ENCODE measurements at places on chromosomes 4 and X. TPM values are rescaled to one million over a fixed set of nuclear protein-coding genes. Genes with fewer than 3 reads are reported as not detected.

DNA sequence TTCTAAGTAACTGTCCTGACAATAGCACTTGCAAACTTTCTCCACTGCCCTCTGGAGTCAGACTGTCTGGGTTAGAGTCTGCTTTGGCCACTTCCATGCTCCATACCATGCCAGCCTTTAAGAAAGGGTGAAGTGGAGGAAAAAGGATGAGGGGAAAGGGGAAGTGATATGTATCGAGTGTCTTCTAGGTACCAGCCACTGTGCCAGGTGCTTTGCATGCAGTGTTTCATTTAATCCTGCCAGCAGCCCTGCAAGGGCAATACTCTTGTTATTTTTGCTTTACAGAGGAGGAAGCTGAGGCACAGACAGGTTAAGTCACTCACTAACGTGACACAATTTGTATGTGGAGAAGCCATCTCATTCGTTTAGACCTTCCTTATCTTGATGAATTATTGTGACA, 55.6 kb downstream of the RTL9 start:
- no peaks in the 10 kb centered on the region for H3K36me3 ChIP-seq
- DNase-seq: no peak
- no peaks in the 10 kb centered on the region for H3K4me1 ChIP-seq
- no peak overlapping the region for H3K27ac ChIP-seq

RNF175 gene
- total RNA-seq: 6.4 TPM

- DNase-seq: no peak
- H3K4me3 ChIP-seq: no peak overlapping the region
- no peak overlapping the region for H3K27ac ChIP-seq
- no peaks in the 10 kb centered on the region for H3K4me1 ChIP-seq
Measured at GRCh38 chr4:177450426-177451107, 8.3 kb upstream of the AGA start.

DNA sequence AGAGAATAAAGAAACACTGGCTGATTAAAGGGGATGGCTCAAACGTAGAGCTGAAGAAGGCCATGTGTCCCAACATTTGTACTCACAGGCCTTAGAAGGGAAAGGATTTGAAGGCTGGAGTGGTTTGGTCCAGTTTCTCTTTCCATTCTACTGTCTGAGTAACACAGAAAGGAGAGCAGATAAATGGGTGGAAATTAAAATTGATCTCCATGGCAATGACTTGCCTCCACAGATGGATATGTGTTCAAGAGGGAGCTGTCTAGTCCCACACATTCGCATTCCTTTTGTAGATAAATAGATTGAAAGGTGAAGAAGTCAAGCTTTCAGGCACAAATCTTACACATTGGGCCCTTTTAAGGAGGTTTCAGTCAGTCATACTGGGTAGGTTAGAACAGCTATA, 74.6 kb downstream of the DOCK11 start:
- H3K4me1 ChIP-seq: no peaks in the 10 kb centered on the region
- no peak for DNase-seq
- no peak overlapping the region for H3K27ac ChIP-seq
- H3K27me3 ChIP-seq: no peaks in the 10 kb centered on the region
- H3K4me3 ChIP-seq: no peak overlapping the region

TIMP1 gene
- total RNA-seq: 85.2 TPM

RHOXF2 gene
- not detected for total RNA-seq

ETDB gene
- not detected for total RNA-seq

PABPC1L2B gene
- not detected for total RNA-seq

- H3K27me3 ChIP-seq: no peaks in the 10 kb centered on the region
- no peaks in the 10 kb centered on the region for H3K4me1 ChIP-seq
- H3K36me3 ChIP-seq: no peaks in the 10 kb centered on the region
- no peak overlapping the region for H3K4me3 ChIP-seq
- no peak for DNase-seq
Measured at GRCh38 chr4:136395212-136395722, 1137.0 kb downstream of the PCDH18 start.

HTRA3 gene
- total RNA-seq: not detected

- no peaks in the 10 kb centered on the region for H3K27me3 ChIP-seq
- no peak for DNase-seq
- no peak overlapping the region for H3K27ac ChIP-seq
- H3K4me1 ChIP-seq: no peaks in the 10 kb centered on the region
Measured at GRCh38 chrX:119155416-119156035, 27.9 kb upstream of the KIAA1210 start.

DNA sequence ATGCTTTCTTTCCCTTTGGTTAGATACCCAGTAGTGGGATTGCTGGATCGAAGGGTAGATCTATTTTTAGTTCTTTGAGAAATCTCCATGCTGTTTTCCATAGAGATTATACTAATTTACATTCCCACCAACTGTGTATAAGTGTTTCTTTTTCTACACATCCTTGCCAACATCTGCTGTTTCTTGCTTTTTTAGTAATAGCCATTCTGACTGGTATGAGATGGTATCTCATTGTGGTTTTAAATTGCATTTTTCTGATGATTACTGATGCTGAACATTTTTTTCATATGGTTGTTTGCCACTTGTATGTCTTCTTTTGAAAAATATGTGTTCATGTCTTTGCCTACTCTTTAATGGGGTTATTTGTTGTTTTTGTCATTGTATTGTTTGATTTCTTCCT, 6.6 kb upstream of the AGA start:
- no peak overlapping the region for H3K27ac ChIP-seq
- no peaks in the 10 kb centered on the region for H3K4me1 ChIP-seq
- no peak for DNase-seq
- H3K4me3 ChIP-seq: no peak overlapping the region
- no peaks in the 10 kb centered on the region for H3K36me3 ChIP-seq

DNA sequence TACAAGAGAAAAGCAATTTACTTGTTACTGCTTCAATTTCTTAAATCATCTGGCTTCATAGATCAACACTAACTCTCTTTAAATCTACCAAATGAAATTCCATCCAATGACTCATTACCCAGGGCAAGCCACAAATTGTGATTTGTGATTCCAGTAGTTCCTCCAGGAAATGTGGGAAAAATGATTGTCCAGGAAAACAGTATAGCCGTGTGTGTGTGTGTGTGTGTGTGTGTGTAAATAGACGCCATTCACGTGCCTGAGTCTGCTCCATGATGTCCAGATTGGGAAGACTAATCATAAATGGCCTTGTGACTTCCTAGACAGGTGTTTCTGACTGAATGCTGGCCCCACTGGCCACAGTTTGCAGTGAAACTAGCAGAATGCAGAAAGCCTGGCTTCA, 121.3 kb downstream of the HS6ST2 start:
- no peaks in the 10 kb centered on the region for H3K4me1 ChIP-seq
- H3K27me3 ChIP-seq: no peaks in the 10 kb centered on the region
- no peaks in the 10 kb centered on the region for H3K36me3 ChIP-seq
- DNase-seq: no peak
- no peak overlapping the region for H3K4me3 ChIP-seq

GRCh38 chr4:188417181-188417580, 277.9 kb downstream of the TRIML1 start:
- no peak overlapping the region for H3K27ac ChIP-seq
- no peak for DNase-seq
- H3K4me1 ChIP-seq: no peaks in the 10 kb centered on the region

COL4A6 gene
- total RNA-seq: not detected

GRCh38 chr4:42501624-42502401, 104.5 kb downstream of the SHISA3 start:
- no peak overlapping the region for H3K4me3 ChIP-seq
- H3K4me1 ChIP-seq: no peaks in the 10 kb centered on the region
- no peak overlapping the region for H3K27ac ChIP-seq
- no peak for DNase-seq
- H3K27me3 ChIP-seq: no peaks in the 10 kb centered on the region

GRCh38 chrX:45907786-45908185, 637.4 kb downstream of the ZNF674 start:
- no peaks in the 10 kb centered on the region for H3K4me1 ChIP-seq
- H3K27ac ChIP-seq: no peak overlapping the region
- DNase-seq: no peak
- H3K4me3 ChIP-seq: no peak overlapping the region
- H3K36me3 ChIP-seq: no peaks in the 10 kb centered on the region
- no peaks in the 10 kb centered on the region for H3K27me3 ChIP-seq

TLR2 gene
- total RNA-seq: 15.9 TPM

GRCh38 chr4:119038116-119038841, 97.4 kb upstream of the MYOZ2 start:
- DNase-seq: no peak
- no peak overlapping the region for H3K4me3 ChIP-seq
- H3K27me3 ChIP-seq: no peaks in the 10 kb centered on the region
- no peak overlapping the region for H3K27ac ChIP-seq

DNA sequence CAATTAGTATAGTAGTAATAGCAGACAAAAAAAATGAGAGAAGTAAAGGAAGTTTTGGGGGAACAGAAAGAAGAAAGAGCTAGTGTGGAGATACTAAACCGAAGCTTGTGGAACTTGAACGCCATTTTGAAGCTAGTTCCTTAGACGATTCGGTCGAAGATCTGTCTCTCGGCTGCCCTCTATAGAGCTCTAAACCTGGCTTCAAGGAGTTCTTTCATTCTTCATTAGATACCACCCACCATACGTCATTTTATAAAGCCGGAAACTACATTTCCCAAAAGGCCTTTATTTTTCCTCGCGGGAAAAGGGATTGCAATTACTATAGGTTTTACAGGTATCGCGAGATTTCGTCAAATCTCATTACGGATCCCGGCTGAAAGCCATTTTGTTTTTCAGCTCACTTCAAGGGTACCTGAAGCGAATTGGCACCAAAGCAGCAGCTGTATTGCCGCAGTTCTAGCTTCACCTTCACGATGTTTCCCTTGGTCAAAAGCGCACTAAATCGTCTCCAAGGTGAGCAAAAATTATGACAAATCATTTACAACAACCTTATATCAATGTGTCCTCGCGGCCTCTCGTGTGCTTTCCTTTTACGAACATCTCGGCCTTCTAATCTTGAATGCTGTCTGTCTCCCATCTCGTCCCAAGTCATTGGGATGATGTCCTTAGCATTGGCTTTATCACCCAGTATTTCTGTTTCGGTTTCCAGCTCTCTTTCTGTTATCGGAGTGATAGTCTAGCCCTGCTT, at the start of gene COX7B:
Gene COX7B (plus strand): TSS at position 388 of the 748 bp plus-strand sequence. CDS start 86 bp downstream, at position 474.
- H3K36me3 ChIP-seq: no peaks in the 10 kb centered on the region
- no peaks in the 10 kb centered on the region for H3K27me3 ChIP-seq
- H3K4me1 ChIP-seq: peaks cover 6% of the 10 kb centered on the region

DNA sequence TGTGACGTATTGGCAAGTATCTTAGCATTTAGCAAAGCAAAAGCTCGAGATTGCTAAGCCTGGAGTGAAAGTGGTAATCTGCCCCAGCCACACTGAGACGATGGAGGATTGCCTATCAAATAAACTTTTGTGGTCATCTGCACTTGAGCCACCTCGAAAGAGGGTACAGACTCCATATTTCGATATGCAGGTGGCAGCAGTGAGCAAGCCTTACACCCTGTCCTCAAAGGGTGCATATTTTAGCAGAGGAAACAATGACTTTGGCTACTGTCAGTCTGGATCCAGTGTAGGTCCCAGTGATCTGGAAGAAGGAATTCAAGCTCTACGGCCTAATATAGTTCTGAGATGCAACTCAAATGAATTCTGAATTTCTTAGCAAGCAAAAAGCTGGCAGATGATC, 153.9 kb downstream of the ATG4A start:
- no peak for DNase-seq
- no peak overlapping the region for H3K4me3 ChIP-seq
- H3K27me3 ChIP-seq: no peaks in the 10 kb centered on the region
- no peak overlapping the region for H3K27ac ChIP-seq
- no peaks in the 10 kb centered on the region for H3K36me3 ChIP-seq

DNA sequence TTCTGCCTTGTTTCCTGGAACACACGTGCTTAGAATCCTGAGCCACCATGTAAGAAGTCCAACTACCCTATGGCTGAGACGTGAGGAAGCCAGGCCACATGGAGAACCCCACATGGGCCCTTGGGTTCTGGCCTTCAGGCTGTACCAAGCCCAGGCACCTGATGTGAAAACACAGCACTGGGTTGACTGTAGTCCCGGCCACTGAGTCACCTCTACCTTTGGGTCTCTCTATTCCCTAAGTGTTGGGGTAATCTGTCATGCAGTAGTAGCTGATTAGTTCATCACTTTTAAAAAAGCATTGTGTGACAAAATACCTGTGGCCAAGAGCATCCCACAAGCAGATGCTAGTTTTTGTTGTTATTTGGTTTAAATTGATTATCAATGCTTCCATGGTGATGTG, 24.3 kb downstream of the CFAP97 start:
- H3K4me3 ChIP-seq: no peak overlapping the region
- H3K36me3 ChIP-seq: no peaks in the 10 kb centered on the region
- no peak overlapping the region for H3K27ac ChIP-seq
- no peaks in the 10 kb centered on the region for H3K27me3 ChIP-seq
- H3K4me1 ChIP-seq: no peaks in the 10 kb centered on the region

DNA sequence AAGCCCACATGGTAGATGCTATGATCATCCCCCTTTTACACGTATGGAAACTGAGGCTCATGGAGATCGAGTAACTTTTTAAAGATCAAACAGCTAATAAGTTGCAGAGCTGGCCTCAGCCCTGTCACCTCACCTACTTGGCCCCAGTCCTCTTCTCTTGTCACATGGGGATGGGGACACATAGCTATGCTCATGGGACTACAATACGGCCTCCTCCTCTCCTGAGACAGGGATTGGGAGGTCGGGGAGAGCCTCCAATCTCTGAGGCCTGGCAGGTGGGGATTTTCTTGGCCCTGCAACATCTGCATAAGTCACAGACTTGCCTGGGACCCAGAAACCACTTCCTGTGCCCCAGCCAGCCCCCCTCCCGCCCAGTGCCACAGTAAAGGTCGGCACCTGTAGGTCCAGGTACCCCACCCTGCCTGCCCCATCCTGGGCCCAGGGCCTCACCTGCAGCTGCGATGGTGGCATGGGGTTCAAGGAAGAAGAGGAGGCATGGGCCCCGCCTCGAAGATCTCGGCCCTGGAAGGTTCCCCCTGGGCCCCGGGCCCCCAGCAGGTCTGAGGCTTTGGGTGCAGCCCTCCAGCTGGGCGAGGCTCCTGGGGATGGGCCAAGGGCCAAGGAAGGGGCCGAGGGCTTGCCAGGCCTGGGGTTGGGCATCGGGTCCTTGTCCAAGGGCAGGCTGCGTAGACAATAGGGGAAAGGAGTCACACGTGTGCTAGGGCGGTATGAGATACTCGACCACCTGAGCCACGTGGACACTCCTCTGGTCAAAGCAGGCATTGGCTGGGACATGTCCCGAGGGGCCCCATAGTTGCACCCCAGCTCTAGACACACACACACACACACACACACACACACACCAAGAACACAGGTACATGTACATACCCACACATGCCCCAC, 6.4 kb downstream of the FOXP3 start:
- H3K4me1 ChIP-seq: peaks cover 15% of the 10 kb centered on the region
- H3K36me3 ChIP-seq: no peaks in the 10 kb centered on the region
- no peak for DNase-seq
- peak overlapping the region; percentile 52 for H3K27ac ChIP-seq
- no peaks in the 10 kb centered on the region for H3K27me3 ChIP-seq

PABPC5 gene
- not detected for total RNA-seq

CXCR3 gene
- total RNA-seq: 1.5 TPM

- no peaks in the 10 kb centered on the region for H3K36me3 ChIP-seq
- no peak for DNase-seq
- H3K4me3 ChIP-seq: peak overlapping the region; percentile 76
- H3K27ac ChIP-seq: peak overlapping the region; percentile 63
Measured at GRCh38 chr4:147732518-147733235, 789 bp downstream of the ARHGAP10 start.

Measured in naive thymus-derived CD4-positive, alpha-beta T cell (primary cell).